ENCODE measurements at places on chromosomes 16 and 17.

DNA sequence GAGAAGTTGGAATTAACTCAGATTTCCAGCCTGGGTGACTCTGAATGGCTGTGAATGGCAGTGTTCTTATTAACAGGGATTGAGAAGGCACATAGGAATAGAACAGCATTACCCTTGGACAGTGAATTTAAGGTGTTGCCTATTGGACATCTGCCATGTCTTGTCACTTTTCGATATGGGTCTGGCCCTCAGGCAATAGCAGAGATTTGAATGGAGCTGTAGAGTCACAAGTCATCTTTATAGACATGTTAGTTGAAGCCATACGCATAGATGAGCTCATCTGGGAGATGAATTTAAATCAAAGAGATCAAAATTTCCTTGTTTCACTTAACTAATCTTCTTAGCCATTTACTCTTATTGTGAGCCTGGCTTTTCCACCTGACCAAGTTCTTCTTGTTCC, 14.9 kb upstream of the DHRS11 start:
- no peak for DNase-seq

GRCh38 chr16:75225678-75226515, 7.1 kb downstream of the CTRB1 start:
- DNase-seq = no peak

DNA sequence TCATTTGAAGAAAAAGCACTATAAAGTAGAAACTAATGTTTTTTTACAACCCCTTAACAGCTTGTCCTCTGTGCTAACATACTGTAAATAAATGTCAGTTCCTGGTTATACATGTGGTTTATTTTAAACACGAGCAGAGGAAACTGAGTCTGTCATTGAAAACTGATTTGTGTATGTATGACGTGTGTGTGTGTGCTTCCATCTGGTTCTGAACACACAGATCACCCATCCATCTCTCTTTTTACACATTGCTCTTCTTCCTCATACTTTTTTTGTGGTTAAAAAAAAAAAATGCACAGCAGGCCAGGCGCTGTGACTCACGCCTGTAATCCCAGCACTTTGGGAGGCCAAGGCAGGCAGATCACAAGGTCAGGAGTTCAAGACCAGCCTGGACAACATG, 49.5 kb downstream of the ZNF423 start:
- DNase-seq = no peak

- no peak for DNase-seq
Observed at GRCh38 chr17:61970030-61970429, 42.2 kb upstream of the INTS2 start.

- no peak for DNase-seq
Observed at GRCh38 chr17:55635253-55635914, 87.3 kb downstream of the TMEM100 start.

DNA sequence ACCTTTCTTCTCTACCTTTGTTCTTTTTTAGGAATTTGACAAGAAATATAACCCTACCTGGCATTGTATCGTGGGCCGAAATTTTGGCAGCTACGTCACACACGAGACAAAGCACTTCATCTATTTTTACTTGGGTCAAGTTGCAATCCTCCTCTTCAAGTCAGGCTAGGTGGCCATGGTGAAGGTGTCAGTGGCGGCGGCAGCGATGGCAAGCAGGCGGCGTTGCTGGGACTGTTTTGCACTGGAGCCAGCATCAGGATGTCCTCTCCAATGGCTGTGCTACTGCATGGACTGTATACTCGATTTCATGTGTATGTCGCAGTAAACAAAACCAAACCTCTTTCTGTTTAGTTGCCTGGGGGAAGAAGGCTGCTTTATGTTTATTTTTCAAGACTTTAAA, 5.9 kb downstream of the DYNLL2 start:
- no peak for DNase-seq

- DNase-seq = no peak
Observed at GRCh38 chr16:4003166-4003565, 113.1 kb downstream of the ADCY9 start.

GRCh38 chr17:82497483-82498405, 21.8 kb upstream of the FOXK2 start:
- DNase-seq = peak; percentile 47

- DNase-seq = no peak
Observed at GRCh38 chr16:56929639-56930038, 2.3 kb upstream of the HERPUD1 start.

DNA sequence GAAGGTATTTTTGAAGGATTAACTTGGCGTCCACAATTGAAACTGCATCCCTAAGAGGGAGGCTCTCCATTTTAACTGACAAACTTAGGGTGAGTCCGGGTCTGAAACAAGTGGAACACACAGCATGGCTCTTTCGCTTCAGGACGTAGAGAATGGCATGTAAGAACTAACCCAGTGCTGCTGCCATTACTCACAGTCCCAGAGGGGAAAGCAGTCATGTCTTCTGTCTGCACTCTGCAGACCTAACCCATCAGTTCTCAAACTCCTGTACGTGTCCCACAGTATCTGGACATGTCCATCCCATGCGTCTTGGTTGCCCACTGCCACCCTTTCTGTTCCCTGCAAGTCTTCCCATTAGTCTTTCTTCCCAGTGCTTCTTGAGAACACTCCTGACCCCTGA, 563 bp downstream of the ST6GALNAC1 start:
- DNase-seq = no peak

GRCh38 chr17:78915872-78916632, 9.1 kb downstream of the TIMP2 start:
- DNase-seq = no peak

- DNase-seq = peak; percentile 66
Observed at GRCh38 chr17:36731811-36732210, 130.4 kb downstream of the MRM1 start.

- DNase-seq = no peak
Observed at GRCh38 chr16:82440336-82440735, 186.4 kb upstream of the CDH13 start.

DNA sequence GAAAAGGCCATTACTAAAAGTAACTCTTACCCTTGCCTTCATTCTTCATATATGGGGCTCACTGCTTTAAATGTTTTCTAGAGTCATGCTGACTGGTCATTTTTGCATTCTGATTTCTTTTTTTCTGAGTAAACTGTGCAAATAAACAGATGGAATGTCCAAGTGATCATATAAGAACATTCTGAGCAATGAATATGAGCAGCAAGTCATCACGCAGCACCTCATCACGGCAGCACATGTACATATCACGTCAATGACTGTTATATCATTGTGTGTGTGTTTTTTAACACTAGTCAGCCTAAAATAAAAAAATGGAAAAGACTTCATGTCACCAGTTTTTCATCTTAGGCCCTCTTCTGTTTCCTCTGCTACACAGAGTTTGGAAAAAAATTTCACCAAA, 490.0 kb upstream of the ZFHX3 start:
- no peak for DNase-seq

GRCh38 chr17:10130263-10130662, 68.1 kb downstream of the GAS7 start:
- DNase-seq = no peak

DNA sequence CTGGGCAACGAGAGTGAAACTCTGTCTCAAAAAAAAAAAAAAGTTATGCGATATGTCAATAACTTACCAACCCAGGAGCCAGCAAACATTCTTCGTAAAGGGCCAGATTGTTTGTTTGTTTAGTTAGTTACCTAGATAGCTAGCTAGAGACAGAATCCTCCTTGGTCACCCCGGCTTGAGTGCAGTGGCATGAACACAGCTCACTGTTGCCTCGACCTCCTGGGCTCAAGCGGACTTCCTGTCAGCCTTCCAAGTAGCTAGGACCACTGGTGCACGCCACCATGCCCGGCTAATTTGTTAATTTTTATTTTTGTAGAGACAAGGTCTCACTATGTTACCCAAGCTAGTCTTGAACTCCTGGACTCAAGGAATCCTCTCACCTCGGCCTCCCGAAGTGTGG, 113.0 kb downstream of the LITAF start:
- DNase-seq = no peak

DNA sequence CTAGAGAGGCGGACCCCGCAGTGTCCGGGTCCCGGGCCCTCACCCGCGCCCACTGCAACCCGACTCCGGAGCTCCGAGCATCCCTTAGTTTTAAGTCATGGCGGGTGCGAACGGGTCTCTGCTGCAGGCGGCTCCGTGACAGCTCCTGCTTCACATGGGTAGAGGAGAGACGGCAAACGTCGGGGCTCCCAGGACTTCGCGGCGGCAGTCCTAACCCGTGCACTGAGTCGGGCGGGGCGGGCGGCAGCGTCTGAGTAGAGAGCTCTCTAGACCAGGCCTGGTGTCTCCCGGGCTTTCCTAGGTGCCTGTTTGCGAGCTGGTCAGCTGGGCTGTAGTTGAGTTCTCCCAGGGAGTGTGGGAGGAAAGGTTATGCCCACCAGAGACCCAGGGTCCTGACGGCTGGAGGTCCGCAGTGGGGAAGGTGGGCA, 345 bp downstream of the TSC2 start:
- DNase-seq = no peak

GRCh38 chr16:11696266-11697012, 28.2 kb downstream of the SNN start:
- no peak for DNase-seq

DNA sequence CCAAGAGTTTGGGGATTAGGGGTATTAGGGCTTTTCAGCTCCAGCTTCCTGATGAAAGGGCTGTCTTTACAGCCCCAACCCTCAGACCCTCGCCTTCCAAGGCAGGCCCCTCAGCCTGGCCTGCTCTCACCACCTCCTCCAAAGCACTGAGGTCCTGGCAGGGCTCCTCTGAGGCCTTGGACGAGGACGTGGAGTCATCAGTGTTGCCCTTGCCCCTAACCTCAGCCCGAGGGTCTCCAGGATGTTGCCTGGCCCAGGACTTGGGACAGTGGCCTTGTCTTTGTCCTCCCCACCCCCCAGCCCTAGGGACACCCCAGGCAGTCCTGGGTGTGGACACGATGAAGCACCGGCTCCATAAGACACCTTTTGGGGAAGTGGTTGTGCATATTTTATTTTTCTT, 28.2 kb downstream of the B9D1 start:
- no peak for DNase-seq

DNA sequence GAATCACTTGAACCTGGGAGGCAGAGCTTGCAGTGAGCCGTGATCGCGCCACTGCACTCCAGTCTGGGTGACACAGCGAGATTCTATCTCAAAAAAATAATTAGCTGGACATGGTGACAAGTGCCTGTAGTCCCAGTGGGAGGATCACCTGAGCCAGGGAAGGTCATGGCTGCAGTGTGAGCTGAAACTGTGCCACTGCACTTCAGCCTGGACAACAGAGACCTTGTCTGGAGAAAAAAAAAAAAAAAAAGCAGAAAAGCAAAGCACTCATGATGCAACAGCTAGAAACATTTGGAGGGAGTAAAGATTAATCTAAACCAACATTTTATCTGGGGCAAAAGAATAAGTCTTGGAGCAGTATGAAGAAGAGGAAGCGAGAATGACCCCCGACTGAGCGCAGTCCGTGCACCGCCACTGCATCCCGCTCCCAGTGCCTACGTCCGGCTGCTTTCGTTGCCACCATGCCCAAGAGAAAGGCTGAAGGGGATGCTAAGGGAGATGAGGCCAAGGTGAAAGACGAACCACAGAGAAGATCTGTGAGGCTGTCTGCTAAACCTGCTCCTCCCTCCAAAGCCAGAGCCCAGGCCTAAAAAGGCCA, 8.2 kb downstream of the PRPSAP1 start:
- DNase-seq = no peak

- no peak for DNase-seq
Observed at GRCh38 chr17:72580321-72581127, 459.7 kb downstream of the SOX9 start.

- no peak for DNase-seq
Observed at GRCh38 chr16:87100306-87101058, 216.7 kb downstream of the C16orf95 start.

GRCh38 chr17:59347975-59348391, 16.5 kb downstream of the YPEL2 start:
- DNase-seq = no peak

DNA sequence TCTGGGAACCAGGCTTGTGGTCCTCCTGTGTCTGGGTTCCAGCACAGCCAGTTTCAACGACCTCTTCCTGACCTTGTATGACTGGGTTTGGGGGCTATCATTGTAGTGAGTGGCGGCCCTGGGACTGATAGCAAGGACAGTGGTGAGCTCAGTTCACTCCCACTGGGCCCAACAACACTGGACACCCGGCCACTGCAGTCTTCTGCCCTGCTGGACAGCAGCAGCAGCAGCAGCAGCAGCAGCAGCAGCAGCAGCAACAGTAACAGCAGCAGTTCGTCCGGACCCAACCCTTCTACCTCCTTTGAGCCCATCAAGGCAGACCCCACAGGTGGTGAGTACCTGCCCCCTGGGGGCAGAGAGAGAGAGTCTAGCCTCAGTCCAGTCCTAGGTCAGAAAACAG, 3.3 kb upstream of the ELMO3 start:
- DNase-seq = no peak

DNA sequence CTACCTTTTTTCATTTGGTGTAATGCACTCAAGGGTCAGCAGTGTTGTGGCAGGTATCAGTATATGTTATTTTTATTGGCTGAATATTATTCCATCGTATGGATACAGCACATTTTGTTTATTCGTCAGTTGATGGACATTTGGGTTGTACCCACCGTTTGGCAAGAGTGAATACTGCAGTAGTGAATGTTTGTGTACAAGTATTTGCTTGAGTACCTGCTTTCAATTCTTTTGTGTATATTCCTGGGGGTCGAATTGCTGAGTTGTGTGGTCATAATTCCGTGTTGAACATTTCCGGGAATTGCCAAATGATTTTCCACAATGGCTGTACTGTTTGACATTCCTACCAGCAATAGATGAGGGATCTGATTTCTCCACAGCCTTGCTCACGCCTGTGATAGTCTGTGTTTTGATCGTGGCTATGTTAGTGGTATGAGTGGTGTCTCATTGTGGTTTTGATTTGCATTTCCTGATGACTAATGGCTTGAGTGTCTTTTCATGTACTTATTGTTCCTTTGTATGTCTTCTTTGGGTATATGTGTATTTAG, 108.4 kb downstream of the OR1D5 start:
- no peak for DNase-seq

- DNase-seq = no peak
Observed at GRCh38 chr17:17053446-17054379, 11.5 kb downstream of the MPRIP start.

Data from WTC11 (cell line).